Muscle of leg (tissue), 16 donors: ENCODE measurements at places on chromosomes 4 and X. TPM values are rescaled to one million over a fixed set of nuclear protein-coding genes. Genes with fewer than 3 reads are reported as not detected.
A peak's percentile ranks its signal among the peaks of the same experiment; 100 is the strongest.

AMTN gene
- total RNA-seq = not detected

SMIM10L2A gene
- 1.6 TPM for total RNA-seq

EGFL6 gene
- 86.4 TPM for total RNA-seq

NDST3 gene
- 0.04 TPM for total RNA-seq

GRCh38 chr4:159374749-159375530 is 272.1 kb downstream of the RAPGEF2 start:
- H3K27me3 ChIP-seq = no peaks in the 10 kb centered on the region
- H3K4me1 ChIP-seq = no peaks in the 10 kb centered on the region
- no peak for DNase-seq
- H3K36me3 ChIP-seq = no peaks in the 10 kb centered on the region
- no peak overlapping the region for H3K27ac ChIP-seq
- H3K4me3 ChIP-seq = no peak overlapping the region

- no peaks in the 10 kb centered on the region for H3K36me3 ChIP-seq
- H3K4me1 ChIP-seq = peaks cover 18% of the 10 kb centered on the region
- H3K4me3 ChIP-seq = no peak overlapping the region
- peak overlapping the region; percentile 95 for H3K27ac ChIP-seq
- DNase-seq = peak; percentile 100
Measured at GRCh38 chr4:123616951-123617461, 220.4 kb downstream of the SPRY1 start.

GRCh38 chr4:39613093-39613656 is 25.5 kb downstream of the SMIM14 start:
- H3K27ac ChIP-seq = no peak overlapping the region
- peaks cover 6% of the 10 kb centered on the region for H3K36me3 ChIP-seq
- no peak for DNase-seq
- H3K4me1 ChIP-seq = no peaks in the 10 kb centered on the region

DNA sequence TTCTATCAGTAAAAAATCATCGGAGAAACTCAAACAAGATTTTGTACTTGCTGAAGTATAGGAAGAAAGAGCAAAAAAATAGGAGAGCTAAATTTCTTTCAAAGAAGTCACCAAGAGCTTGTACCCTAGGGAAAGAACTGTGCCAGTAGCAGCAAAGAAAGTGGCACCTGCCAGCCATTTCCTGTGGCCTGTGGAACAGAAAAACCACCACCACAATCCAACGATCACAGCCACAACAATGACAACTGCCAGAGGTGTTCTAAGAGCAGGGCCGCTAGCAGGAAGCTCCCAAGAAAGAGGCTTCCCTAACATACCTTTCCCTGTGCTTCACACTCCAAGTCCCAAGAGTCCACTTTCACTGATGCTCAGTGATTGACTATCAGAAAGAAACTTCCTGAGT is 266.1 kb upstream of the GPC4 start:
- no peaks in the 10 kb centered on the region for H3K36me3 ChIP-seq
- peaks cover 21% of the 10 kb centered on the region for H3K27me3 ChIP-seq
- no peak overlapping the region for H3K4me3 ChIP-seq
- no peaks in the 10 kb centered on the region for H3K4me1 ChIP-seq
- H3K27ac ChIP-seq = no peak overlapping the region

GRCh38 chr4:16417198-16417597 is 190.9 kb upstream of the TAPT1 start:
- no peak overlapping the region for H3K4me3 ChIP-seq
- H3K4me1 ChIP-seq = no peaks in the 10 kb centered on the region
- no peaks in the 10 kb centered on the region for H3K36me3 ChIP-seq
- no peaks in the 10 kb centered on the region for H3K27me3 ChIP-seq

DNA sequence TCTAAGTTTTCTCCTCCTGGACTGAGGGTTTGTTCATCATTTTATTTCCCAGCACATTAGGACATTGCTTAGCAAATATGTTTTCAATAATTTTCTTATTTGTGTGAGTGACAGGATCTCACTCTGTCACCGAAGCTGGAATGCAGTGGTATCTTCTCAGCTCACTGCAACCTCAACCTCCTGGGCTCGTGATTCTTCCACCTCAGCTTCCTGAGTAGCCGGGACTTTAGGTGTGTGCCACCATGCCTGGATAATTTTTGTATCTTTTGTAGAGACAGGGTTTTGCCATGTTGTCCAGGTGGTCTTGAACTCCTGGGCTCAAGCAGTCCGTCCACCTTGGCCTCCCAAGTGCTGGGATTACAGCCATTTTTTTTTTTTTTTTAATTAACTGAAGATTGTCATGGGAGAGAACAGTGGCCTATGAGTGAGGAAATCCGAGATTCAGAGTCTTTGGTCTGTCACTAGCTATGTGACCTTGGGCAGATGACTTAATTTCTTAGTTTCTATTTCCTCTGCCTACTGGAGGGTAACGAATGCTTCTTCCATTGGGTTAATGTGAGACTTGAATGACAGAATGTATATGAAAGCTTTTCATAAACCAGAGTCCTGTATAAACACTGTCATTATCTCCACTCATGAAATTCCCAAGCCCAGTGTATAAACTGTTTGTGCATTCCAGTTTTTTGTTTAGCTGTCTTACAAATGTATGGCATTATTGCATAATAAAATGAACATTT is 23.9 kb downstream of the MOB1B start:
- H3K4me3 ChIP-seq = no peak overlapping the region
- H3K27ac ChIP-seq = no peak overlapping the region
- no peaks in the 10 kb centered on the region for H3K27me3 ChIP-seq
- H3K36me3 ChIP-seq = peaks cover 3% of the 10 kb centered on the region

DNA sequence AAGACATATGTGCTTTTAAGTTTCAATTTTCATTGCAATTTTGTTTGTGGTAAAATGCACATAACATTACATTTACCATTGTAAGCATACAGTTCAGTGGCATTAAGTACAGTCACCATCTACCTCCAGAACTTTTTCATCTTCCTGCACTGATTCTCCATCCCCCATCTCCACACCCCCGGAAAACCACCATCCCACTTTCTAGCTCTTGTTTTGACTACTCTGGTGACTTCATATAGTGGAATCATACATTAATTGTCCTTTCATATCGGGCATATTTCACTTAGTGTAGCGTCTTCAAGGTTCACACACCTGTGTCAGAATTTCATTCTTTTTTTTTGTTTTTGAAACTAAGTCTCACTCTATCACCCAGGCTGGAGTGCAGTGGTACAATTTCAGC is 143.5 kb downstream of the GPR143 start:
- no peaks in the 10 kb centered on the region for H3K4me1 ChIP-seq
- no peak overlapping the region for H3K4me3 ChIP-seq
- H3K27ac ChIP-seq = no peak overlapping the region
- no peak for DNase-seq

- H3K4me1 ChIP-seq = no peaks in the 10 kb centered on the region
- DNase-seq = no peak
- no peaks in the 10 kb centered on the region for H3K27me3 ChIP-seq
- no peak overlapping the region for H3K4me3 ChIP-seq
- H3K27ac ChIP-seq = no peak overlapping the region
- no peaks in the 10 kb centered on the region for H3K36me3 ChIP-seq
Measured at GRCh38 chr4:170248576-170248975, 158.8 kb upstream of the AADAT start.

DNA sequence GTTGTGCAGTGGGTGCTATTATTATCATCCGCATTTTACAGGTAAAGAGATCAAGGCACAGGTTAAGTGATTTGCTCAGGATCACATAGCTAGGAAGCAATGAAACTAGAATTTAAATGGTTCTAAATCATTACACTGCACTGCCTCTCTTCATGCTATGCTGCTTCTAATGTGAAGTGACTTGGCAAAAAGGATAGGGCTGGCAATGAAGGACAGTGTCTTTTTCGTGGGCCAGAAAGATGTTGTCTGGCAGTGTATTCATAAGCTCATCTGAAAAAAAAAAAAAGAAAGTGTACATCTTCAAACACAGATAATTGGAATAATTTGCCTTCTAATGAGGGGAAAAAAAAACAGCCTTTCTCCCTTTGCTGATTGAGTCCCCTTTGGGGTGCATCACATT is 132.2 kb upstream of the FUNDC1 start:
- no peaks in the 10 kb centered on the region for H3K4me1 ChIP-seq
- H3K27me3 ChIP-seq = peaks cover 4% of the 10 kb centered on the region
- no peak overlapping the region for H3K4me3 ChIP-seq
- no peaks in the 10 kb centered on the region for H3K36me3 ChIP-seq
- peak overlapping the region; percentile 9 for H3K27ac ChIP-seq

- peak; percentile 96 for DNase-seq
- peaks cover 20% of the 10 kb centered on the region for H3K4me1 ChIP-seq
Measured at GRCh38 chr4:82798168-82799005, at the start of gene SCD5. TSS of gene SCD5 (minus strand) at chr4:82798796. CDS start at chr4:82798537, 259 bp downstream.

DNA sequence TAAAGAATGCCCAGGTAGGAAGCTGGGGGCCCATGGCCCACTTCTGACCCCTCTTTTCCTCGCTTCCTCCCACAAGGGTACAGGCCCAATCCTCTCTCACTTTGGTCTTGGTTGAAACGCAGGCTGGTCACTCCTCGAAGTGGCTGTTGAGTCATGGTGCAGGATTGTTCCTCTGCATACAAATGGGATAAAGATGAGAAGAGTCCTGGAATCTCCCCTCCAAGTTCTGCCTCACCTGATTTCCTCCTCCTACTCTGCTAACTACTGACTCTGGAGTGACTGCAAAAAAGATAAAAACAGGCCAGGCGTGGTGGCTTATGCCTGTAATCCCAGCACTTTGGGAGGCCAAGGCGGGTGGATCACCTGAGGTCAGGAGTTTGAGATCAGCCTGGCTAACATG is 1.7 kb downstream of the WDR45 start:
- H3K27me3 ChIP-seq = no peaks in the 10 kb centered on the region
- DNase-seq = no peak
- H3K36me3 ChIP-seq = peaks cover 20% of the 10 kb centered on the region
- H3K4me3 ChIP-seq = no peak overlapping the region
- no peak overlapping the region for H3K27ac ChIP-seq

DNA sequence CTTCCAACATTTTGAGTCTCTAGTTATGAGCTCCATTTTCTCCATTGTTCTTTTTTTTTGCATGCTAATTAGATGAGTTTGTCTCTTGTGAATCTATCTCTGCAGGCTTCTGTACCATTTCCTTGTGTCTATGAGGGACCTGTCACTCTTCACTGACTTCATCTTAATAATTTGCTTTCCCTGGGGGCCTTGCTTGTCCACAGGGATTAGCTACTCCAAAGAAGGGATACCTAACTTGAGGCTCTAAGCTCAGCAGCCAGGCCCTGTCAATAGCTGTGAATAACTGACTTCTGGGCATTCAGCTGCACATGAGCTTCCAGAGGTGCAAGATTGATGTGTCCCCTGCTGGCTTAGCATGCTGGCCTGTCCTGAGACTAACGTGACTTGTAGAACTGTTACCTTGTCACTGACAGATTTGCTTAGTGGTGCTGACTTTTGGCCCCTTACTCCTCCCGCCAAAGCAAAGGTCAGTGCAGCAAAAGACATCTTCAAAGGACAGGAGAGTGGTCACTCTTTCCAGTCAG is 124.6 kb downstream of the AFF2 start:
- no peaks in the 10 kb centered on the region for H3K36me3 ChIP-seq
- H3K27me3 ChIP-seq = no peaks in the 10 kb centered on the region
- no peak for DNase-seq
- H3K4me1 ChIP-seq = no peaks in the 10 kb centered on the region
